ENCODE measurements at places on chromosomes 4 and X.

- no peak for DNase-seq
Observed at GRCh38 chrX:11341274-11342201, 48.3 kb downstream of the AMELX start.

GRCh38 chr4:99586322-99586721 lies 11.7 kb downstream of the MTTP start:
- DNase-seq = no peak

- DNase-seq = no peak
Observed at GRCh38 chr4:7457201-7458065, 22.7 kb upstream of the PSAPL1 start.

DNA sequence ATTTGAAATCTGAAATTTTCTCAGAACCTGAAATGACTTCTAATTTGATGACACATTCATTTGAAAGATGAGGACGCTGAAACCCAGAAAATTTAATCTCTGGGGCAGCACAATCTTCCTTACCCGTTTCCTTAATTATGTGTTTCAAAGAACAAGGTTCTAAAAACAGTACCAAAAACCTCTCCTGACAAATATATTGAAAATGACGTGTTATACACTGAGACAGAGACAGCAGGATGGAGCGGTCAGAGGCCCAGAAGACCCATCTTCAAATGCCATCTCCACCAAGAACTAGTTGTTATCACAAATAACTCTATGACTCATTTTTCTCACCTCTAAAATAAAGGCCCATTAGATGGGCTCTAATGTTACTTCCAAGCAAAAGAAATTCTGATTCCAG lies 177.3 kb downstream of the NSUN7 start:
- DNase-seq = no peak

DNA sequence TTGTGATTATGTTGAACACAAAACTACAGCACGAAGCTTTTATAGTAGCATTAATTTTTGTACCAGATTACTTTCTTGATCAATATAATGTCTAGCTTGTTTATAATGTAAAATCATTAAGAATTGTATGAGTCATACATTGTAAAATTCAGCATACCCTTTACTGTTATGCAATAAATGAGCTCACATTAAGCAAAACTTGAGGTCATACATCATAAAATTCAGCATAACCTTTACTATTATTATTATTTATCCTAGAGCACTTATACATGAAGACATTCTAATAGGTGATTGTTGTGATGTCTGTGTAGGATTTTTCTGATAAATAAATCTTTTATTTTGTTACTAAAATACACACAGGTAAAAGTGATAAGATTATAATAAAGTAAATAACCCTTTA lies 49.4 kb downstream of the DTHD1 start:
- no peak for DNase-seq

GRCh38 chr4:163279713-163280112 lies 52.7 kb downstream of the NPY1R start:
- DNase-seq = no peak

DNA sequence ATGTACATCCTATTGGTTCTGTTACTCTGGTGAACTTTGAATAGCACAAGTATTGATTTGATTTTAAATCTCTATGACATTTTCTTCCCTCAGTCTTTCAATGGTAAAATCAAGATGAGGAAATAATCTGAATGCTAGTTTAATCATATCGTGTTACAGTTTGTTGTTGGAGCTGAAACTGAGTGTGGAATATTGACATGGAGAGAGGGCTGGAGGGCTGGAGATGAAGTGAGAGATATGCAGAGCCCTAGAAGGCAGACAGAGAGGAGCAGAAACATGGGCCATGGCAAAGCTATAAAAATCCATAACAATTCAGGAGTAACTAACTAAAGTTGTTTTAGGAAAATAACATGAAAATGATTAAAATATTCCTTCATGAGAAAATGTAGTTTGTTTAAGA lies 141.1 kb downstream of the BANK1 start:
- DNase-seq = no peak

DNA sequence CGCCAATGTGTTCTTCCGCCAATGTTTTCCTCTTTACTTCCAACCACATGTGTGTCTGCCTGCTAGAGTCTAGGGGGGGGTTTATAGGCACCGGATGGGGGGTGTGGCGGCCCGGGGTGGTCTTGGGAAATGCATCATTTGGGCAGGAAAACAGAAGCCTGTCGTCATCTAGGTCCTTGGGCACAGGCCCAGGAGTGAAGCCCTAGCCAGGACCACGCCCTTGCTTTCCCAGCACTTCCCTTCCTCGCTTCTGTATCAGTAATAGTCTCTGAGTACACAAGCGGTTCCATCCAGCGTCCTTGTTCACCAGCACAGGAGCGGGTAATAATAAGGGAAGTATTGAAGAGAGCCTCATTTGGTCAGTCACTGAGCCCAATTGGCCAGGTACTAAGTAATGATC lies 74.5 kb downstream of the QDPR start:
- DNase-seq = no peak

DNA sequence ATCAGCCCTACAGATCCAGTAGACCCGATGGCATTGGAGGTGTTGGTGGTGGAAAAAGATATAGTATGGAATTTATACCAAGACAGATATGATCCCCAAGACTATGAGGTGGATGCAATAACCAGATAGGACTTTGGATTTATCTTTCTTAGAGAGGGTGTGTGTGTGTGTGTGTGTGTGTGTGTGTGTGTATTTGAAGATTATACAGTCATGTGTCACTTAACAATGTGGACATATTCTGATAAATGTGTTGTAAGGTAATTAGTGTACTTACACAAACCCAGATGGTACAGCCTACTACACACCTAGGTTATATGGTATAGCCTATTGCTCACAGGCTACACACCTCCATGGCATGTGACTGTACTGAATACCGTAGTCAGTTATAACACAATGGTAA lies 24.4 kb upstream of the TAB3 start:
- no peak for DNase-seq

- no peak for DNase-seq
Observed at GRCh38 chrX:150012647-150013381, 74.5 kb upstream of the EOLA2 start.

DNA sequence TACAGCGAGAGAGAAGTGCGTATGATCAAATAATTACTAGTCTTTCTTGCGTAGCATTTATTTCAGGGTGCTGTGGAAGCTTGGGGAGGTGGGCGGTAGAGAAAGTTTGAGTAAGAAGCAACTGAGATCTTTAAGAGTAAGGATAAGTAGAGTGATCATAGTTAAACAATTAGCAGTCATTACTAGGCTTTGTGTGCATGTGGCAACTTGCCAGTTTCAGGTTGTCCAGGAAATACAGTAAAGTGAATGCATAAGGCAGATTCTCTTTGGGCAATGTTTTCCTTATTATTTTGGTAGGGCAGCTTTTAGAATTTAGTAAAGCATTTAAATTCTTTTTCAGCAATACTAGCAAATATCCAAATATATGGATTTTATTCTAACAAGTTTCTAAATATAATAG lies 57.0 kb downstream of the HPGDS start:
- no peak for DNase-seq

DNA sequence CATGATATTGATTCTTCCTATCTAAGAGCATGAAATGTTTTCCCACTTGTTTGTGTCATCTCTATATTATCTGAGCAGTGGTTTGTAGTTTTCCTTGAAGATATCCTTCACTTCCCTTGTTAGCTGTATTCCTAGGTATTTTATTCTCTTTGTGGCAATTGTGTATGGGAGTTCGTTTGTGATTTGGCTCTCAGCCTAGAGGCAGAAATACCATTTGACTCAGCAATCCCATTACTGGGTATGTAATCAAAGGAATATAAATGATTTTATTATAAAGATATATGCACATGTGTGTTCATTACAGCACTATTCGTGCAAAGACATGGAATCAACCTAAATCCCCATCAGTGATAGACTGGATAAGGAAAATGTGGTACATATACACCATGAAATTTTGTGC lies 172.7 kb upstream of the IL15 start:
- no peak for DNase-seq

DNA sequence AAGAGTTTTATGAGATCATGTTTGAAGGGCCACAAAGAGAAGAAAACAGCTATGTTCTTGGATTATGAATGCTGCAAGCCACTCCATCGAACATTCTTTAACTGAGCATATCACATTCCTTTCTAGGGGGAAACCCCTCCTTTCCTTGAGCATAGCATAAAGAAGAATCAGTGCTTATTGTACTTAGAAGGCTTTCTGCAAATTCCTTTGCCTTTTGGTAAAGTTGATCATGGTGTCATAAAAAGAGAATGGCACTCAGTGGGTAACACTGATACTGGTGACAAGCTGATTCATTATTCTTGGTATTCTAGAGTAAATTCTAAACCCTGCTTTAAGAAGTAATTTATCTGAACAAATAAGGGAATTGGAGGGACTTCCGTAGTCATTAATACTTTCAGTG lies 88.5 kb upstream of the GPR34 start:
- DNase-seq = no peak

GRCh38 chr4:152537881-152538280 lies 2.0 kb upstream of the FBXW7 start:
- DNase-seq = no peak

DNA sequence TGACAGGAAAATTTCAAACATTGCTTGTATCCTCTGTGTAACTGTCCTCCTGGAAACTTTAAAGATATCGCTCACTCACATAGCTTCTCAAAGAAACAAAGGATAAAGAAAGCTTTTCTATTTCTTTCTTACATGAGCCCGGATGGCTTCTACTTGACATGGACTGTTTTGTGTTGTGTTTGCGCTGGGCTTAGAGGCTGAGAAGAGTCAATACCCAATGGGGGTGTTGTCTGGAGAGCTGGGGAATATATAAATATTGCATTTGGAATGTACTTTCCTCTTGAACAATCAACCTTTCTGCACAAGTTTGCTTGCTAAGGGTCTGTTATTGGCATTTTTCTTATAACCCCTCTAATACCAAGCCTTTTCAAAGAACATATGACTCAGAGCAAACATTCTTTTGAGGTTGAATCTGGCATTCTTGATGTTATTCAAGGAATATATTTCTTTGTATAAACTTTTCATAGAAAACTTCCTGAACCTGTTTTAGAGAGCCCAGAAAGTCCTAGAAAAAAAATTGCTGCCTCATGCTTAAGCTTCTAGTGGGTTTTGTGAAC lies 331.9 kb downstream of the PACRGL start:
- DNase-seq = no peak

GRCh38 chrX:15761564-15762191 lies 23.6 kb downstream of the CA5B start:
- no peak for DNase-seq

- DNase-seq = no peak
Observed at GRCh38 chrX:154727418-154727817, 23.5 kb downstream of the GAB3 start.

DNA sequence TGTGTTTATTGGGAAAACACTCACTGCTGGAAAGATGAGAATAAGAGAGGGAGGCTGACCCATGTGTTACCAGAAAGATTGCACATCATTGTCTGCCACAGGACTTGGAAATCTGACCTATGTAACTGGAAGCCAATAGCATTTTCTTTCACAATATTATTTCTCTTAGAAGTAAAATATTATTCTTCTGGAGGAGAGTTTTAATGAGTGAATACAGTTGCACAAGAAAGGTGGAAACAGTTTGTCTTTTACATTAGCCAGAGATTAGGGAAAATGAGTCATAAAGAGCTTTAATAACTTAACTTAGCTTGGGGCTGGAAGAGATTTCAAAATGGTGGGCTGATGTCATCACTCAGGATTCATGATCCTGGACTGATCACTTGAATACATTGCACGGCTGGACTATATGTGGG lies 31.5 kb upstream of the LNX1 start:
- no peak for DNase-seq

DNA sequence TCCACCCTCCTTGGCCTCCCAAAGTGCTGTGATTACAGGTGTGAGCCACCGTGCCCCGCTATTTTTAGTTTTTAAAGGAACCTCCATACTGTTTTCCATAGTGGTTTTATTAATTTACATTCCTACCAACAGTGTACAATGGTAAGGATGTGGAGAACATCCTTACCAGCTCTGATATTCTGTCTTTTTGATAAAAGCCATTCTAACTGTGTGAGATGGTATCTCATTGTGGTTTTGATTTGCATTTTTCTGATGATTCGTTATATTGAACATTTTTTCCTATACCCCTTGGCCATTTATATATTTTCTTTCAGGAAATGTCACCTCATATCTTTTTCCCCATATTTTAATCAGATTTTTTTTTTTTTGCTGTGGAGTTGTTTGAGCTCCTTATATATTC lies 14.2 kb upstream of the TLR2 start:
- no peak for DNase-seq

DNA sequence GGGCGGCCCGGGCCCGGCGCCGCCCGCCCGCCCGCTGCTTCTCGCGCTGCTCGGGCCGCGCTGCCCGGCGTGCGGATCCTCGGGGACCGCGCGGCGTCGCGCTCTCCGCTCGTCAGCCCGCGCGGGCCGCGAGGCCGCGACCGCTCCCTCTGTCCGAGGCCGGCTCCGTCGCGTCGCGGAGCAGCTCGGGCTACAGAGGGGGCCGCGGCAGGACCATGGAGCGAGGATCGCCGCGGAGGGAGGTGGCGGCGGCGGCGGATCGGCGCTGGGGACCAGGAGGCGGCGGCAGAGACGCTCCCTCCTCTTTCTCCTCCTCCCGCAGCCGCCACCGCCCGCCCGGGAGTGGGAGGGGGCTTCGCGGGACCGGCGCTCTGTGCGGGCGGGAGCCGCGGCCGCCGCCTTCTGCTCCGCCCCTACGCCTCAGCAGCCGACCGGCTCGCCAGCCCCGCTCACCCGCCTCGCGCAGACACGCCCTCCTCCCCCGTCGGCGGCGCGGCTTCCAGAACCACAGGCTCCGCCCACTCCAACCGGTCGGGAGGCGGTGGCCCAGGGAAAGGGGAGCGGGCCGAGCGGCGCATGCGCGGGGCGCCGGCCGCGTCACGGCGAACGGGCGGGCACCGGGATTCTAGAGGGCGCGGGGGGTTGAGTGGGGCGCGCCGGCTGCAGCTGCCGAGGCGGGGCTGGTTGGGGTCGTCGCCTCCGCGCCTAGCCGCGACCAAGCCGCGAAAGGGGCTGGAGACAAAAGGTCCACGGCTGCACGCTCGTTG lies at the start of gene CASK:
Gene CASK, minus strand, starts transcription at position 344 of the 767 bp plus-strand sequence. CDS start 566 bp downstream, outside the sequence.
- DNase-seq = peak; percentile 80

DNA sequence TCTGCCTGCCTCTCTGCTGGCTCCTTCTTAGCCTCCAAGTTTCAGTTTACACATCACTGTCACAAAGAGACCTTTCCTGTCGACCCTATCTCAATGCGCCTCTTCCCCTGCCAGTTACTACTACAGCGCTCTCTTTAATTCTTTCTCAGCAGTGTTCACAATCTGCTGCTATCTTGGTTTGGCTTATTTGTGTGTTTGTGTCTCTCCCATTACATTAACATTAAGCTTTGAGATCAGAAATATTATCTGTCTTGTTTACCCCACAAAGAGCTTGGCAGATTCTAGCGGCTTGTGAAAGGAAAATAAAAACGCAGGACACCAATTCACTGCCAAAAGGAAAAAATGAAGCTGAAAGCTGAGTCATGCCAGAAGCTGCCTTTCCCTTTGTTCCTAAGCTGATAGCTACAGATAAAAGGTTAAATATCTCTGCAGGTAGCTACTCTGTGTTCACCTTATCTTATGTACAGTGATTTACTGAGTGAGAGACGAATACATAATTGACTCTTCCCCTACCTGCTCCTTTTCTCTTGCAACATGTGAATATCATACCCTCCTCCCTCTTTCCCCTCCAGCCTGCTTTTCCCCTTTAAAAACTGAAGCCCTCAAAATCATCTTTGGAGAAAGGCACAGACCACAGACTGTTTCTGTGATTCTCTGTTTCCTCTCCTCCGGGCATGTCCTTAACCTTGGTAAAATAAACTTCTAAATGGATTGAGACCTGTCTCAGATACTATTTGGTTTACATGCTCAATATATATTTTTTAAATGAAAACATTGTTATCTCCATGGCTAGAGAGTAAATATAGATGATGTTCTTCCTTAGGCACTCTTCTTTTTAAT lies 19.3 kb upstream of the SLC9A7 start:
- no peak for DNase-seq
